ENCODE measurements at places on chromosomes 2 and 18.

GRCh38 chr2:139403948-139404347 lies 623.8 kb upstream of the NXPH2 start:
- DNase-seq: no peak

DNA sequence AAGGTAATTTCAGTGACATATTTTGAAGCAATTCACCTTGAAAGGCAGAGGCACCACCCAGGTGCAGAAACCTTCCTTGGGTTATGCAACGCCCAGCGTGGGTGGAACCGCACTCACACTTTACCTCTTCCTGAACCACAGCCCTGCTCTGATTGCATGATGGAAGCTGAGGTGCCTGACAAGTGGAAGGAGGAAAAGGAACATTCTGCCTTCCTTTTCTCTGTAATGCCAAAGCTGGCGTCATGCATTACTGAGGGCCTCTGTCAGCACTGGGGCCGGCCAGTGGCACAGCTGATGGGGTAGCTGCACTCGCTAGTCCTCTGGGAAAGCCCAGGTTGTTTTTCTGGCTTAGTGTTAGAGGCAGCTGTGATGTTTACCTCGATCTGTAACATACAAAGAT lies 266.5 kb downstream of the NEDD4L start:
- no peak for DNase-seq

DNA sequence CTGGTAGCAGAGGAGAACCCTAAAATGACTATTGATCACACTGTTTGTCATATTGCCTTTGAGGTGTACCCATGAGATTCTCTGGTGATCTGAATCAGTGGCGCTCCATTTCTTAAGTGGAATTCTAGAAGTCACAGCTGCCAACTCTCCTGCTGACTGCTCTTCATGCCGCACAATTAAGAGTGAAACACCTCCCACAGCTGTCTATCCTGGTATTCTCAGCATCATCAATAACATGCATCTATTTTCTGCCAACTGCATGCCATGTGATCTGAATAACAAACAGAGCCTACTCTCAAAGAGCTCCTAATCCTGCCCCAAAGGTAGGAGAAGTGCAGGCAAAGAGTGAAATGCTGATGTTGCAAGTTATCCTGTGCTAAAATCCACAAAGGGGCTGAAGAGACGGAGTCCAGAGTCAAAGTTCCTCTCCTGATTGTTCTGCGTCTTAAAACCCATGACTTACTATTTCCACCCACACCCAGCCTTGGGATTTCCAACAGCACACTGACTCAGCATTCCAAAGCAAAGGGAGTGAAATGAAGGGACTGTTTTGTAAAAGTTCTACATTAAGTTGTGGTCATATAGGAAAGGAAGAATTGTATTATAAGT lies 13.7 kb upstream of the DAPL1 start:
- DNase-seq: no peak

DNA sequence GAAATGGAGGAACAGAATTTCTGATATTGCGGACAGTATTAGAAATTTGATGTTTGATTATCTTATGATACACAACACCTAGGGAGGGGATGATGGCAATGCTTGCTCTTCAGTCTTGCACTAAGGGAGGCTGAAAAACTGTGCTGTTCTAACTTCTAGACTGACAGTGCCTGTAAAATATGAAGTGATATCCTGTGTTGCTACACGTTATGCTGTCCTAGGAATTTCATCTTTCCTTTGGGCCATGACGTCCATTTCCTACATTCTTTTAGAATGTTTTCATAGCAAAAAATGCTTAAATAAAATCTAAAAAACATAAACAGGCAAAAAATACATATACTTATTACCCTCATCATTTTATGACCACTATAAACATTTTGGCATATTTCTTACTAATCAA lies 55.3 kb downstream of the OSBPL1A start:
- no peak for DNase-seq

- DNase-seq: no peak
Measured at GRCh38 chr2:1715184-1716013, 28.9 kb downstream of the PXDN start.

DNA sequence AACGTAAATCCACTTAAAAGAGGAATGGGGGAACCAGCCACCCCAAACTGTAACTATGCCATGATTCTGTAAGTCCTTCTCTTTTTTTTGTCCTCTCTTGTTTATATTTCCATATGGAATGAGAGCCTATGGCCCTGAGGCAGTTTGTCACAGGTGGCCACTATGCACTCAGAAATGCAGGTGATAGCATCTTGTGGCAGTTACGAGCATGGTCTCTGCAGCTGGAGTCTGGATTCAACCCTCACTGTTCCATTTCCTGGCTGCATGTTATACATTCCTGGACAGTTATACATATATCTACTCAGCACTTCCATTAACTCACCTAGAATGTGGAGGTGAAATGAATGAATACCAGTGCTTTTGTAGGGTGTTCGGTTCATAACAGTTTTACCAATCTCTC lies 291.5 kb upstream of the FANCL start:
- DNase-seq: no peak

DNA sequence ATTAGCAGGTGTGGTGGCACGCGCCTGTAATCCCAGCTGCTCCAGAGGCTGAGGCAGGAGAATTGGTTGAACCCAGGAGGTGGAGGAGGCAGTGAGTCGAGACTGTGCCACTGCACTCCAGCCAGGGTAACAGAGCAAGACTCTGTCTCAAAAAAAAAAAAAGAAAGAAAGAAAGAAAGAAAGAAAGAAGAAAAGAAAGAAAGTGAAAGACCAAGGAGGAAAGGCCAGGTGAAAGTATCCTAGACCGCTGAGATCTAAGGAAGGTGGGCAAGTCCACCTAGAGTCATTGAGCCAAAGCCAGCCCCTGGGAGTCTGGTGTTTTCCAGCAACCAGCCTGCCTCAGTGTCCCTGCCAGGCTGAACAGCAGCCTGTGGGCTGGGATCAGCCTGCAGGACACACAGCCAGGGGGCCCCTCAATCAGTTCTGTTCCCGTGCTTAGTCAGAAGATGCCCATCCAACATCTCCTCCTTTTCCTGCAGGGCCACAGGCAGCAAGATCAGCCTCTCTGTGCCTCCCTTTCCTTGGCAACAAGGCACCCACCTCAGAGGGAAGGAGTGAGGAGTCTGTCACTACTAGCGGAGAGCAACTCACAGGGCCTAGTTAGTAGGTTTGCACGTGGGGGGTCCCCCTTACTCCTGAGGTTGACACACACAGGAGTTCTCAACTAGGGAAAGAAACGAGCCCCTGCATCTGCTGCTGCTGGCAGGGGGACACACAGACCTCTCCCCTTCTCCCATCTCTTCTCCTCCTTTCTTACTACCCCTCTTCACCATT lies 64.1 kb downstream of the SMAD7 start:
- DNase-seq: no peak

DNA sequence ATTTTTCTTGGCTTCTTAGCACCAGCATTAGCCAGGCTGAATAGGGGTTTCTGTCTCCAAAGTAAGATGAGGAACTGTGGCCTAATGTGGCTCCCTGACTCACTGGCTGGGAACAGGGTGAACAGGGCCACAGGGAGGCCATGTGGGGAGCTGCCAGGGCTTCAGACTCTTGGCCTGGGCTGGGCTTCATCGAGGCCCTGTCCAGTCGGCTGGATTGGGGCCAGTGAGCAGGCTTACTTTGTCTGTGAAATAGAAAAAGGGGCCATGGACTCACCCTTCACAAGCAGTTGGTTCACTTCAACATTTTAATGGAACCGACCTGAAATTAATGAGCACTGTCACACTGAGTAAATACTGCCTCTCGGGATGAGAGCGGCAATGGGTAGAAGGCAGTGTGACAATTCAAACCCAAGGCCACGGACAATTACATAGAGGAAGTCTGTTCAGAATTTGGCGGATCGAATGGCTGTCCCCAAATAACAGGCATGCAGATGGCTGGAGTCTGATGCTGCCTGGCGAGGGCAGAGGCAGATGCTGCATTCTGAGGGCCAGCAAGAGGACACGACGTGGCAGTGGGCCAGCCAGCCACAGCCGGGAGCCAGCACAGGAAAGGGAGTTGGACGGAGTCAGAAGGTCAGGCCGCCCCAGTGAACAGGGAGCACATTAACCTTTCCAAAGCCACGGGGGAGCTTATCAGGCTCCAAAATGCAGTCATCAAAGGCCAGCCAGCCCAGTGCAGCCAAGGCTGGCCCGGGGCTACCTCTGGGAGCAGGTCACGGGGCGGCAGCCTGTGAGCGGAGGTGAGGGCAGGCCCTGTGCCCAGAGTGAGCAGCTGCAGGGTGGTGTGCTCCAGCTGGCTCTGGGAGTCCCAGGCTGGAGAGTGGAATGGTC lies 146.6 kb upstream of the REV1 start:
- no peak for DNase-seq

DNA sequence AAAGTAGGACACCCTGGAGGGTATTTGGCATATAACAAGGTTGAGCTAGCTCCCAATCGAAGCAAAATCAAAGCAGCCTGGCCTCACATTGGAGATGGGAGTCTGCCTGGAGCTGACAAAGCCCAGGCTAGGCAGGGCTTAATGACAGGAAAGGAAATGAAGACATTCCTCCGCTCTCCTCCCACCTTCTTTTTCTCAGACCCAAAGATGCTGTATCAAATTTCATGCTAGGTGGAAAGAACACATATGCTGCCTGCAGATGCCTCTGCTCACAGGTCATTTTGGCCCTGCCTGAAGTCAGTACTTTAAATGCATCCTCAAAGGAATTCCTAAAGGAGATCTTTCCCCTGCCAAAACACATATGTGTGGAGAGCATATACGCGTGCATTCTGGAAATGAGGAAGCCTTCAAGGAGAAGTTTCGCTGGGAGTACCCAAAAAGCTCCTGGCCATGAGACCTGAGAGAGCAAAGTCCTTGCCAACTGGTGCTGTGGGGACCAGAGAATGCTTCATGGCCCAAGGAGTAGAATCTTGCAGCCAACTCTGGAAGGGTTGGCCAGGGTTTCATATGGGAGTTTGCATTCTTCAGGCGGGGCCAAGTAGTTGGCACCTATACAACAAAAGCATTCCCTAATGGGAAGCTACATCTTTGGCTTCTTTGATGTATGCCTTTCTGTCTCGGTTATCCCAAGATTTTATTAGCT lies 88.0 kb downstream of the AQP4 start:
- no peak for DNase-seq

GRCh38 chr2:173191601-173192000 lies 116.0 kb downstream of the MAP3K20 start:
- DNase-seq: no peak

DNA sequence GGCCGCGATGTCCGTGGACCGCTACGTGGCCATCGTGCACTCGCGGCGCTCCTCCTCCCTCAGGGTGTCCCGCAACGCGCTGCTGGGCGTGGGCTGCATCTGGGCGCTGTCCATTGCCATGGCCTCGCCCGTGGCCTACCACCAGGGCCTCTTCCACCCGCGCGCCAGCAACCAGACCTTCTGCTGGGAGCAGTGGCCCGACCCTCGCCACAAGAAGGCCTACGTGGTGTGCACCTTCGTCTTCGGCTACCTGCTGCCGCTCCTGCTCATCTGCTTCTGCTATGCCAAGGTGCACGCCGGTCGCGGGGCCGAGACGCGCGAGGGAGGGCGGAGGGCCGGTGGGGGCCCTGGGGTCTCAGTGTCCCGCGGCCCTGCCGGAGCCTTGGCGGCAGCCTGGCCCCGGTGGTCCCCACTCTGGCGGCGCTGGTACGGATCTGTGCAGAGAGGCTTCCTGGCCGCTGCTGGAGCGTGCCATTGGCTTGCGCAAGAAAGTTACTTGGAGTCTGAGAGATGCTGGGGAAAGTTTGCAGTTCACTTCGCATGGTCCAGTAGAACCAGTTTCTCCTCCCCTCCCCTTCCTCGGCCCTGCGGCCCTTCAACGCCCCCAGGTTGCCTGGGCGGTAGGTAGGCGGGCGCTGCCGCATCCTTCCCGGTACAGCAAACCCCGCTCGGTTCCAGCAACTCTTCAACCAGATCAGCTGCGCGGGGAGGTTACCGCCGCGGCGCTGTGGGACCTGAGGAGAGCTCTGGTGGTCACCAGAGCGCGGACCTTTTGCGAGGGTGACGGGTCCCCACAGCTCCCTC lies 1.5 kb downstream of the GALR1 start:
- DNase-seq: no peak

GRCh38 chr18:63858456-63858855 lies 29.0 kb upstream of the SERPINB2 start:
- no peak for DNase-seq

DNA sequence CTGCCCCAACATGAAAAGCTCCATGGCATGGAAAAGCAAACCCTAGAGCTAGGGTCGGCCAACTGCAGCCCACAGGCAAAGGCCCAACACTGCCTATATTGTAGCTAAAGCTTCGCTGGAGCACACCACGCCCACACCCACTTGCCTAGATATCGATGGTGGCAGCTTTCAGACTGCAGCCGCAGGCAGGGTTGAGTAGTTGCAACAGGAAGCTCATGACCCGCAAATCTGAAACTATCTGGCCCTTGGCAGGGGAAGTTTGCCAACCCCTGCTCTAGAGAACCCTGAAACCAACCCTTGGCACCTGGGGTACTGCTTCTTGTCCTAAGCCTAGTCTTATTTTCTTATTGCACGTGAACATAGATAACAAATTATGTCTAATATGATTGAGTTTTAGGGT lies 250.0 kb downstream of the SOX11 start:
- DNase-seq: no peak

All from stimulated activated CD8-positive, alpha-beta memory T cell treated with anti-CD3 and anti-CD28 coated beads, Interleukin-15, amount 100 ng/mL, for 1 hour (primary cell).